ENCODE measurements at places on chromosomes 5 and 9. TPM values are rescaled to one million over a fixed set of nuclear protein-coding genes. Genes with fewer than 3 reads are reported as not detected.

The C9orf85 gene
- total RNA-seq = 6.3 TPM

The PCDHA12 gene
- not detected for total RNA-seq

The NXNL2 gene
- total RNA-seq = 0.30 TPM

The TAF11L5 gene
- not detected for total RNA-seq

The PSD2 gene
- total RNA-seq = not detected

The ZNF658 gene
- total RNA-seq = 10.2 TPM

The TRPM6 gene
- 0.30 TPM for total RNA-seq

The OBP2B gene
- not detected for total RNA-seq

The OTP gene
- total RNA-seq = not detected

The C5orf52 gene
- total RNA-seq = not detected

The ARHGEF37 gene
- total RNA-seq = 22.8 TPM

The ZSWIM6 gene
- total RNA-seq = 5.7 TPM

The CDC20B gene
- not detected for total RNA-seq

The EIF4E1B gene
- total RNA-seq = not detected

The IL9 gene
- not detected for total RNA-seq

The PCDHGA4 gene
- total RNA-seq = 7.3 TPM

The TTLL11 gene
- total RNA-seq = 7.3 TPM

The SELENOP gene
- total RNA-seq = 213 TPM

The TEX48 gene
- total RNA-seq = not detected

The ZFP62 gene
- 15.9 TPM for total RNA-seq

The GABRA1 gene
- not detected for total RNA-seq

The OR1Q1 gene
- not detected for total RNA-seq

The BHMT gene
- total RNA-seq = not detected

Measured in left ventricle myocardium inferior (tissue), 1 donor.